Right hindlimb (tissue), 1 donor: ENCODE measurements at places on chromosomes 16 and 17.
A peak's percentile ranks its signal among the peaks of the same experiment; 100 is the strongest.

GRCh38 chr16:84271866-84272265 is 22.8 kb upstream of the WFDC1 start:
- no peak for DNase-seq

- no peak for DNase-seq
Measured at GRCh38 chr17:44279346-44279665, 11.4 kb upstream of the SLC4A1 start.

- no peak for DNase-seq
Measured at GRCh38 chr16:11721781-11722467, 20.7 kb downstream of the TXNDC11 start.

DNA sequence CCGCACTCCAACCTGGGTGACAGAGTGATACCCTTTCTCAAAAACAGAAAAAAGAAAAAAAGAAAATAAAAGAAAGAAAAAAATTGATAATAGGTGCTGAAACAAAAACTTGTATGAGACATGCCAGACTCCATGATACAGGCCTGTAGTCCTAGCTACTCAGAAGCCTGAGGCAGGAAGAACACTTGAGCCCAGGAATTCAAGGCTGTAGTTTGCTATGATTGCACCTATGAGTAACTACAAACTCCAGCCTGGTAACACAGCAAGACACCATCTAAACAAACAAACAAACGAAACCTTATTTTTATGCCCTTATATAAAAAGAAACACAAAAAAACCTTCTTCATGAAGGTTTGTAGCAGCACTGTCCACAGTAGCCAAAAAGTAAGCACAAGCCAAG is 5.0 kb upstream of the CMTM4 start:
- DNase-seq, result no peak

DNA sequence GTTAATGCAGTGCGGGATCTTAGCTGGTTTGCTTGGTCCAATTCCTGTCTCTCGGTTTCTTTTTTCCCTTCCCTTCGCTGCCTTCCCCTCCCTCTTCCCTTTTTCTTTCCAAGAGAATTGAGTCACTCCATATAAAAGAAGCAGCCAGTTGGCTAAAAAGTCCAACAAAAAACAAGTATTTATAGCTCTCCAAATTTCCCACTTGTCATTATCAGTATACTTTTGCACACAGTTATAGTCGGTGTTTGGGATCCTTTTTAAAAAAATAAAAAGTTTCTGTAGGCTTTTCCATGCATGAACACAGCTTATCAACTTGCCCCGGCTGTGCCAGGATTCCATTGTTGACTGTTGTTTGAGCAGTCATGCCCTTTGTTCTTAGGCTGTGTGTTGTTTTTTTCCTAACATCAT is 24.9 kb downstream of the HMOX2 start:
- no peak for DNase-seq

DNA sequence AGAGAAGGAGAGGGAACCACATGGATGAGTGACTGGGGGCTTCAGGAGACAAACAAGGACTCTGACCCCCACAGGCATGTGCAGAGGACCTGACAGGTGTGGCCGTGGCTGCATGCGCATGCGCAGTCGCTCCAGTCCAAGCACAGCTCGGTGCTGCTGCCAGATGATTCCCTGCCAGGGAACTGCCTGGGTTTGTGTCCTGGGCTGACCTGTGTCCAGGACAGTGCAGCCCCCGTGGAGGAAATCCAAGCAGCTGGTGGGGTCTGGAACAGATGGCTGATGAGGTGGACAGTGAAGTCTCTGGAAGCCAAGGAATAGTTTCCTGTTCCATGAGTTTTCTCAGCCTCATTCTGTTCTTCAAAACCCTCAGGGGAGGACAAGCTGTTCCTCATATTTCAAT is 27.3 kb downstream of the LASP1 start:
- peak; percentile 82 for DNase-seq

GRCh38 chr16:90046122-90046970 is 27.1 kb upstream of the DBNDD1 start:
- DNase-seq, result no peak

DNA sequence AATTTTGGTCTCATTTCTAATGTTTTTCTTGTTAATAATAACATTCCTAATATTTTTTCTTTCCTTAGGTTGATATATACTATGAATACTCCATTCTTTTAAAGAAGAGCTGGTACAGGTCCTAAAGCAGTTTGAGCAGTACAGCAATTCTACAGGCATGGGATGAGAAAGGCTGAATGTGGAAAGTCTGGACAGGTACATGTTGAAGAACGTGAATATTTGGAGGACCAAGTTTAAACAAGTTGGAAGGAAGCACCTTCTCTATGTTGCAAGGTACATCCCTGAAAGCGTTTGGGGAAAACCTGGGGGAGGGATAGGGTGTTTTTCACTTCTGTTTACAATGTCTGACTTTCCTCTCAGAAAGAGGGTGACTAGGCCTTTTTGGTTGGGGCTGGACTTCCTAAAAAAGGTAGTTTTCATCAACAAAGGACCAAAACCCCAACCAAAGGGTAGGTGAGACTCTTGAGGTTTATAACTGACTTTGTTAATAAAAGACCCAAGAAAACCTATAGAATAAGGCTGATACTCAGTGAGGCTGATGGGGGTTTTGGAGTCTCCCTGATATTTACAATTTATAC is 95.9 kb upstream of the AXIN2 start:
- DNase-seq, result no peak

DNA sequence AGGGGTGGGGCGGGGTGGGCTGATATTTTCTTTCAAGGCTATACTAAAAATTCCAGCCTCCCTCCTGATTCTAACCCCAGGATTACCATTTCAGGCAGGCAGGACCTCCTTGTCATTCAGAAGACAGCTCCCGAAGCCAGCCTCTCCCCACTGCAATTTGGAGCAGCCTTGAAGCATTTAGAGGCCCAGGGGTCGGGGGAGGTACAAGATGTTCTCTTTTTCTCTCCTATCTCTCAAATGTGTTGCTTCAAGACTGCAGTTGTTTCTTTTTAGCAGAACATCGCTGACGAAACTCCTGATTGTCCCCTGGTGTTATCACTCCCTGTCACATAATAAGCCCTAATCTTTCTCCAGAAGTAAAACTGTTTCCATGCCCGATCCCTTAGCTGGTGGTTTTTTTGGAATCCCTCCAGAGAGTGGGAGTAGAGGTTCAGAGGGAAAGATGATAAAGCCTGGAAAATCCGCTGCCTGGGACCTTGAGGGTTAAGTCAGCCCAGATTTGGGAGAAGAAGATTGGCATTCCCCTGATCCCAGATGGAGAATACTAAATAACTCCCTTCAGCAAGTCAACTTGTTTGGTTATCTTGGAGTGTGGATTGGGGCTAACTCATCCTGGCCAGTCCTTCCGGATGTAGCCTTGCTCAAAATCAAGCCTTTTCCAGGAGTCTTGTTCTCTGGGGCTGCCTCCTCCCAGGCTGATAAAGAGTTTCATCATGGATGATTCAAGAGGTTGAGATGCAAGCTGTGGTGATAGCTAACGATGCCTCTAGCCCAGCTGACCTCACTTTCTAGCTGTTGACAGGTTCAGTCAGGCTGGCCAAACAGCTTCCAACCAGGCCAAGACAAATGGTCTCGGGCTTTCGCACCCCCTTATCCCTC is 71.3 kb downstream of the SOX9 start:
- DNase-seq, result no peak

- no peak for DNase-seq
Measured at GRCh38 chr17:30310562-30310961, 18.8 kb upstream of the BLMH start.

- DNase-seq, result no peak
Measured at GRCh38 chr17:41734949-41735313, 488 bp upstream of the HAP1 start.
